CD8-positive, alpha-beta memory T cell (primary cell): ENCODE measurements at places on chromosomes 2 and 18. TPM values are rescaled to one million over a fixed set of nuclear protein-coding genes. Genes with fewer than 3 reads are reported as not detected.

Gene MC2R
- not detected for polyA plus RNA-seq

- H3K27ac ChIP-seq: no peak overlapping the region
- no peaks in the 10 kb centered on the region for H3K36me3 ChIP-seq
- no peak for DNase-seq
Observed at GRCh38 chr2:2302359-2302758, 28.7 kb downstream of the MYT1L start.

DNA sequence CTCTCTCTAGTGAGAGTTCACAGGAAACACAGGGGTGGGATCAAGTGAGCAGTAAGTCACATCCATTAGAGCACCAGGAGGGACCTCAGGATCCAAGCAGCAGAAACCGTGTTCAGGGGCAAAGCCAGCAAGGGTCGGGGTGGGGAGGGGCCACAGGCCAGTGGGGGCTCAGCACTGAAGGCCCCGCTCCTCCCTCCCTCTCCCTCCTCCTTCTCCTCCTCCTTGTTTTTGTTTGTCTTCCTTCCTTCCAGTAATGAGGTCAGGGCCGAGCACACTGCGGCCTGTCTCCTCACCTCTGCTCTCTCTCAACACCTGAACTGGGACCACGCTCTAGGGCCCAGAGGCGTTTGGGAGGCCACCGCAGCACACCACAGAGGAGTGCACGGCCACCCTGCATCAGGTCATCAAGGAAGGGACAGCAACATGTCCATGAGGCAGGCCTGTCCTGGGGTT is 20.9 kb downstream of the MTERF4 start:
- H3K4me1 ChIP-seq: peaks cover 3% of the 10 kb centered on the region
- DNase-seq: no peak
- H3K36me3 ChIP-seq: peaks cover 2% of the 10 kb centered on the region
- no peaks in the 10 kb centered on the region for H3K27me3 ChIP-seq
- H3K4me3 ChIP-seq: no peak overlapping the region
- H3K27ac ChIP-seq: no peak overlapping the region

Gene NT5C1B
- 0.86 TPM for polyA plus RNA-seq

GRCh38 chr2:159226608-159227385 is 59.7 kb downstream of the WDSUB1 start:
- H3K27me3 ChIP-seq: no peaks in the 10 kb centered on the region
- no peak overlapping the region for H3K4me3 ChIP-seq
- H3K36me3 ChIP-seq: no peaks in the 10 kb centered on the region
- no peak overlapping the region for H3K27ac ChIP-seq
- peaks cover 31% of the 10 kb centered on the region for H3K4me1 ChIP-seq

Gene MDH1B
- polyA plus RNA-seq: 0.15 TPM

GRCh38 chr2:56449449-56449860 is 265.7 kb downstream of the CCDC85A start:
- H3K4me1 ChIP-seq: no peaks in the 10 kb centered on the region
- H3K4me3 ChIP-seq: no peak overlapping the region
- no peak for DNase-seq

Gene C1D
- 30.3 TPM for polyA plus RNA-seq

Gene TCF7L1
- 0.07 TPM for polyA plus RNA-seq

DNA sequence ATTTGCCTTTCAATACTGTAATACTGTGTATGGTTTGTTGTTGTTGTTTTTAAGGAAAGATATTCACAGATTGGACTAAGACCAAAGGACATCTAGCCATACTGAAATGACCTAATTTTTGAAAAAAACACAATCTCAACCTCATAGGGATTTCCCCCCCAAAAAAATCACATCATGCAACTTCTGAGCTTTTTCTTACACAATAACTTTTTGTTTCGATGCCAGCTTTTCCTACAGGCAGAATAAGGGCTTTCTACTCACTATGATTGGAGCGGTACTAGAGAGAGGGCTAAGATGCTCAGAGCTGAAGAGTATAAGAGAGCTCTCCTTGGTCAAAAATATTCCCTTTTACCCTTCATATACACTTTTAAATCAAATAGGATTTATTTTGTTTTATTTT is 32.4 kb upstream of the SLC3A1 start:
- H3K27me3 ChIP-seq: no peaks in the 10 kb centered on the region
- peaks cover 5% of the 10 kb centered on the region for H3K4me1 ChIP-seq
- H3K27ac ChIP-seq: no peak overlapping the region
- no peaks in the 10 kb centered on the region for H3K36me3 ChIP-seq

Gene WNT6
- 0.39 TPM for polyA plus RNA-seq

GRCh38 chr2:216992056-216992675 is 132.3 kb upstream of the TNP1 start:
- H3K4me3 ChIP-seq: no peak overlapping the region
- H3K4me1 ChIP-seq: no peaks in the 10 kb centered on the region
- DNase-seq: no peak
- no peak overlapping the region for H3K27ac ChIP-seq

DNA sequence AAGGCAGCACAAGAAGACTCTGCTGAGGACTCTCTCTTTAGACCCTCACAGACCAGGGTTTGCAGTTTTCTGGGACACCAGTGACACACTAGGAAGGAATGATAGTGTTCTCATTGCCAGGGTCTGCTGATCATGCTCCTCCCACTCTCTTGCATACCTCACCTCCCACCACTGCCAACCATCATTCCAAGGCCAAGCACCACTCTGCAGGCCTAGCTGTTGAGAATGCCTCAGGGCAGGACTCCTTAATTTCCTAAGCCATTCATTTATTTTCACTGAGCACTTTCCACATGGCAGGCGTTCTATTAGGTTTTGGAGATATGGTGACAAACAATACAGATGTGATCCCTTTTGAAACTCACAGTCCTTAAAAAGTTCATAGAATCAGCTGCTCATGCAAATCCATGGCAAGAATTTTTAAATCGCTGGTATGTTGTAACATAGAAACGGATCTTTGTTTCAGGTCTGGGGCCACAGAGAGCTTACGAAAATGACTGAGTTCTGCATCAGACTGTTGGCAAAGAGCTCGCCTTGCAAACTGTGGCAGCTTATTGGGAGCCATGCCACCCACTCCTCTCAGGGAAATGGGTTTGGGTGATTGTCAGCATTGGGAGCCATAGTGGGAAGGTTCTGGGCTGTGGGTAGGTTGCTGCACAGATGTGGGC is 78.5 kb downstream of the XDH start:
- no peak overlapping the region for H3K27ac ChIP-seq
- H3K27me3 ChIP-seq: no peaks in the 10 kb centered on the region
- no peak overlapping the region for H3K4me3 ChIP-seq
- no peaks in the 10 kb centered on the region for H3K4me1 ChIP-seq

- H3K36me3 ChIP-seq: no peaks in the 10 kb centered on the region
- H3K27me3 ChIP-seq: no peaks in the 10 kb centered on the region
- H3K4me3 ChIP-seq: no peak overlapping the region
- no peaks in the 10 kb centered on the region for H3K4me1 ChIP-seq
- no peak for DNase-seq
Observed at GRCh38 chr2:72271276-72271614, 123.6 kb upstream of the CYP26B1 start.

DNA sequence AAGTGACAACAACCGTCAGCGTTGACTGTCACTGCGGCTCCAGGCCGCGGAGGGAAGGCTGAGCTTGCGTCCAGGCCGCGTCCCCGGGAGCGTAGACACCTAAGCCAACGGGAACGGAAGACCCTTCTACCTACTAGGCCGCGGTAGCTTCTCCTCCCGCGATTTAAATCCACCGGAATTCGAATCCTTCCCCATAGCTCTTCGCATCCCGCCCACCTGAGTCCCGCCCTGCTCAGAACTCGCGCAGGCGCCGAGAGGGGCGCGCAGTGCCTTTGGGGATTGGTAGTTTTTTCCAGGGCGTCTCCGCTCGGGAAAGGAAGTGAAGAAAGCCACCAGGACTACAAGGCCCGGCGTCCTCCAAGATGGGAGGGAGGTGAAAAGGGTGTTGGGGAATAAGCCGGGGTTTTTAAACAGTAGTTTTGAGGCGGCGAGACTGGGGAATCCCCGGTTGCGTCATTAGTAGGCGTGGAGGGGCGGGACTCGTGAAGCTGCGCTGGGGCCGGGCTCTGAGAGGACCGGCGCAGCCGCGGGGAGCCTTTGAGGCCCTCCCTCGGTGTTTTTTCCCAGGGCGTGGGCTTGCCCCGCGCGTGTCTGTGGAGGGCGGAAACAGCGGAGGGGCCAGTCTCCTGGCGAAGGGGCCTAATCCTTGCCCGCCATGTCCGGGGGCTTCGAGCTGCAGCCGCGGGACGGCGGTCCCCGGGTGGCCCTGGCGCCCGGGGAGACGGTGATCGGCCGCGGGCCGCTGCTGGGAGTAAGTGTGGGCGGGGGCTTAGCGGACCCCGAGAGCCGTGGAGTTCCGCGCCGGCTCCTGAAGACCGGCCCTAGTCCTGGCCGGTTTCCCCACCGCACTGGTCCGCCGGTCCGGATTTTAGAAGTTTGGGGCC is at the start of the genes APLF and FBXO48:
APLF (plus strand) TSS at position 509 of the 884 bp plus-strand sequence; CDS start at position 656, 147 bp downstream.
FBXO48 (minus strand) TSS at position 218 of the 884 bp plus-strand sequence. CDS start 2,149 bp downstream, outside the sequence.
- peaks cover 25% of the 10 kb centered on the region for H3K4me1 ChIP-seq
- DNase-seq: peak; percentile 99
- peak within 1 kb of the TSS; percentile 92 for H3K27ac ChIP-seq
- H3K36me3 ChIP-seq: no peaks in the 10 kb centered on the region

- no peak overlapping the region for H3K4me3 ChIP-seq
- H3K36me3 ChIP-seq: no peaks in the 10 kb centered on the region
- no peaks in the 10 kb centered on the region for H3K4me1 ChIP-seq
- DNase-seq: no peak
Observed at GRCh38 chr2:38835990-38836389, 39.7 kb downstream of the DHX57 start.

Gene KLHL30
- not detected for polyA plus RNA-seq

DNA sequence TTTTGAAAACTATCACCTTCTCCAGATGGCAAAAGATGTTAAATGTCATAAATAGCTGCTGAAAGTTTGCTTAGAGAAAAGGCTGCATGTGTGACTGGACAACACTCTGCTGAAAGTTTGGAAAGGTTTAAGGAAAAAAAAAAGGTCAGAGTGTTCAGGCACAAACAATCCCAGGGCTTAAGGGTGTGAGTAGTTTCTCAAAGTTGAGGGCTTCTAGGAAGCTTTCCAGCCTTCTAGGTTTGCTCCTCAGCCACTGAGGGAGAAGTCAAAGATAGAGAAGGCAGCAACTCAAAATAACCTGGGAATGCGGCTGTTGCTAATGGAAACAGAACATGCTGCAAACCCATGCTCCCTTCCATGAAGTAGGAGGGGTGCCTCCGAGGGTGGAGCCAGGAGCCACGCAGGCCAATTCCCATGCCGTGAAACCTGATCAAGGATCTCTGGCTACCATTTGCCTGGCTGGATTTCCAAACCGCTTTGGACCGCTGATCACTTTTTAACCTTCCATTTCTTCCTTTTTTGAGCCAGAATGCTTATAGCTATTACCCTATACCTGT is 88.0 kb downstream of the TEX51 start:
- no peaks in the 10 kb centered on the region for H3K27me3 ChIP-seq
- H3K4me3 ChIP-seq: no peak overlapping the region
- H3K36me3 ChIP-seq: no peaks in the 10 kb centered on the region
- no peaks in the 10 kb centered on the region for H3K4me1 ChIP-seq
- H3K27ac ChIP-seq: no peak overlapping the region
- no peak for DNase-seq

DNA sequence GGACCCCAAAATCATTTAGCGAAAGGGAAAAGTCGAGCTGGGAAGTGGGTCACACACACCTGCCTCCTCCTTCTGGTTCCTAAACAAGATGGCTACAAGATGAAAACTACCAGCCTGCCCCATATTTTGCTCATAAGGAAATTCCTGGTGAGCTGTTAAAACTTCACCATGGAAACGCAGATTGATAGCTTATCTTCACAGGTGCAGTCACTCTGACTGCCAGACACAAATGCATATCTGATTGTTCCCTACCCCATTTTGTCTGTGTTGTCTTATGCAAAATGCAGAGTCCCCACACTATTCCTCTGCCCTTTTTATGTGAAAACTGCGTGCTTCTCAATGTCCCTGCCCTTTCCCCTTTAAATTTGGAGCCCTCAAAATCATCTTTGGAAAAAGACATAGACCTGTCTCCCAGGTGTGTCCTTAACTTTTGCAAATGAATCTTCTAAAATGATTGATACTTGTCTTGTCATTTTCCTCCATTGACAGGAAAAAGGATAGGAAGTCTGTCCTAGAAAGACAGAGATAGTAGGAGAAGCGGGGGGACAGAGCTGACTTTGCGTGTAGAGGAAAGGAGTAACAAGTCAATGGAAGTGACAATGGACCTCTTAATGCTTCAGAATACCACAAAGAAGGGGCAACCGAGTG is 38.9 kb upstream of the THOC1 start:
- peaks cover 7% of the 10 kb centered on the region for H3K27me3 ChIP-seq
- H3K27ac ChIP-seq: no peak overlapping the region
- H3K4me3 ChIP-seq: no peak overlapping the region
- H3K4me1 ChIP-seq: no peaks in the 10 kb centered on the region
- H3K36me3 ChIP-seq: no peaks in the 10 kb centered on the region

Gene TMEM37
- not detected for polyA plus RNA-seq

Gene CYP1B1
- not detected for polyA plus RNA-seq
